Type B pancreatic cell (in vitro differentiated cells): ENCODE measurements at places on chromosomes 13 and 19. TPM values are rescaled to one million over a fixed set of nuclear protein-coding genes. Genes with fewer than 3 reads are reported as not detected.

Gene FGF22
- not detected in 2 replicates for total RNA-seq

Gene KLK3
- not detected in 2 replicates for total RNA-seq

Gene VMAC
- total RNA-seq, result 7.1 and 7.4 TPM in 2 replicates

DNA sequence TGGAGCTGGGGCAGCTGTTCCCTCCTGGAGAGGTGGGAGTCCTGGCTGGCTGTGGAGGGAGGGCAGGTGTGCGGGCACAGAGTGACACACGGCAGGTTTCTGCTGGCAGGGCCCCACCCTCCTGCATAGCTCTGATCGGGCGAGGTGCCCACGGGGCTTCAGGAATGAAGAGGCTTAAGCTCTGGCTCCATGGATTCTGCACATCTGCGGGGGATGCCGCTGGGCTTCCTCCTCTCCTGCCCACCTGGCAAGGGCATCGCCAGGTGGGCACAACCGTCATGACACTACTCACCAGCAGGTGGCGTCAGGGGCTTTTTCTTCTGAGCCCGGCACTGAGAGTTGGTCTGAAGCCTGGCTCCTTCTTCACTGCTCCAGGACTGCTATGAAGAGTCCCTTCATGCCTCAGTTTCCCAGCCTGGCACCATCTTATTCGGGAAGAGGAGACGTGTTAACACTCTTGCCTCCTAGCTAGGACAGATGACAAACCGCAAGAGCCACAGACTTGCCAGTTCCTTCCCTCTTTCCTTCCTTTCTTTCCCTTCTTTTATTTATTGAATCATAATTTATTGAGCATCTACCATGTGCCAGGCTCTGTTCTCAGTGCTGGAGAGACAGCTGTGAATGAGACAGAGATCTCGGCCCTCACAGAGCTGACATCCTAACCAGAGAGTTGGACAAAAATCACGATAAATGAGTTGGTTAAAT lies 15.2 kb upstream of the PAK4 start:
- DNase-seq, result no peak

DNA sequence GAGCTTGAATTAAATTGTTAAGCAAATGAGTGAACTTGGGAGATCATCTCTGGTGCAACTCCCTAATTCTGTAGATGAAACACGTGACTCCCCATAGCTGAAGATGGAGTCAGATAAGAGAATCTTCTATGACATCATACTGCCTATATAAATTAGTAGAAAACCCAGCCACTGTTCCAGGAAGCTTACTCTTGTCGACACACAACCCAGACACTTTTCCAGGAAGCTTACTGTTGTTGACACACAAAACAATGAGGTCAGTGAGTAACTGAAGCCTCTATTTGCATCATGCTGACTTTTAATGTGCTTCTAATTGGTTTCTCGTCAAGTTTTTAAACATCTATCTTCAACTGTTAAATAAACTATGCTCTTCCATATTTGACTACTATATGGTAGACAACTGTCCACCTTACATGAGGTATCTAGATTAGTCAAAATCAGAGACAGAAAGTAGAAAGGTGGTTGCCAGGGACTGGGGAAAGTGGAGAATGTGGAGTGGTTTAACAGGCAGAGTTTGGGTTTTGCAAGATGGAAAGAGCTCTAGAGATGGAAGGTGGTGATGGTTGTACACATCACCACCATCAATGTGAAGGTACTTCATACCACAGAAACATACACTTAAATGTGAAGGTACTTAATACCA lies 168.2 kb downstream of the FGF14 start:
- DNase-seq, result no peak

- no peak for DNase-seq
Measured at GRCh38 chr13:35549481-35549880, 73.0 kb upstream of the MAB21L1 start.

GRCh38 chr19:10450853-10451609 lies 30.7 kb downstream of the PDE4A start:
- DNase-seq, result no peak

Gene RNF17
- 0.12 TPM in 1 of 2 replicates, not detected in the other for total RNA-seq

Gene C19orf67
- total RNA-seq, result not detected in 2 replicates

DNA sequence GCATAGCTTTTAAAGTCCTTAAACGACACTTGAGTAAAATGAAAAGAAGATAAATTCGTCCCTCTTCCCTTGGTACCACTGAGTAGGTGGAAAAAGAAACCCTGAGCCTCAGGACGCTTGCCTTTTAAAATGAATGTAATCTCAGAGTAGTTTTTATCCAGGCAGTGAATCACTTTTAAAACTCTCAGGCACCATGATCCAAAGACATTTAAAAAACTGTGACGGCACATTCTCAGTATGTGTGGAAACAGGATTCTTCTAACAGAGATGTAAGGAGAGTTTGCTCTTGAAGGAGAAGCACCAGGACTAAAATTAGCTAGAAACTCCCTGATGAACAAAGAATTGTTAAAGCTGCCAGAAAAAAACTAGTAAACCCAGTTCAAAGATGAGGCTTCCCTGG lies 105.7 kb upstream of the SLC15A1 start:
- DNase-seq, result no peak
